ENCODE measurements at places on chromosomes 13 and 19.

DNA sequence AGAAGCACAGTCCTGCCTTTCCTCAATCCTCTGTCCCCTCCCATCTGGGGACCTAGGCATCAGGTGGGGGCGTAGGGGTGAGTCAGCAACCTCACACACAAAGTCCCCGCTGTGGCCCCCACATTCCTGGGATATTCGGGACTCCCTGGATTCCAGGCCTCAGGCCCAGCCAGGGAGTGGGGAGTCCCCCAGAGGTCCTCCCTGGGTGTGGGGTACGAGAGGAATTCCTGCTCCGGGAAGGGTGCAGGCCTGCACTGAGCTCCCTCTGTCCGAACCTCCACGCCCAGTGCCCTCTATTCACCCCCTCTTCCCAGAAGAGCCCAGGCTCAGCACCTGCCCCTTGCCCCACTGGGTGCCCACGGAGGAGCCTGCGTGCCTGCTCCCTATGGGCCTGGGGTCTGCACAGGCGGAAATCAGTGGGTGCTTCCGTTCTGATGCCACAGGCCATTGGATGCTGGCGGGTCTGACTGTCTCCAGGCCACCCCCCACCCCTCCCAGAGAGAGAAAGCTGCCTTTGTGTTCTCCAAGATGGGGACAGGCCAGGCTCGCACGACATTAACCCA is 3.4 kb downstream of the CADM4 start:
- no peak for DNase-seq

- DNase-seq = no peak
Measured at GRCh38 chr13:95185311-95185710, 115.9 kb downstream of the ABCC4 start.

GRCh38 chr19:43555185-43555770 is 20.0 kb downstream of the XRCC1 start:
- DNase-seq = peak; percentile 61

GRCh38 chr19:55681131-55682092 is 6.4 kb downstream of the EPN1 start:
- no peak for DNase-seq
